ENCODE measurements at places on chromosomes 3 and 15.

GRCh38 chr3:45549961-45550360, 44.6 kb upstream of the LIMD1 start:
- no peak for DNase-seq

DNA sequence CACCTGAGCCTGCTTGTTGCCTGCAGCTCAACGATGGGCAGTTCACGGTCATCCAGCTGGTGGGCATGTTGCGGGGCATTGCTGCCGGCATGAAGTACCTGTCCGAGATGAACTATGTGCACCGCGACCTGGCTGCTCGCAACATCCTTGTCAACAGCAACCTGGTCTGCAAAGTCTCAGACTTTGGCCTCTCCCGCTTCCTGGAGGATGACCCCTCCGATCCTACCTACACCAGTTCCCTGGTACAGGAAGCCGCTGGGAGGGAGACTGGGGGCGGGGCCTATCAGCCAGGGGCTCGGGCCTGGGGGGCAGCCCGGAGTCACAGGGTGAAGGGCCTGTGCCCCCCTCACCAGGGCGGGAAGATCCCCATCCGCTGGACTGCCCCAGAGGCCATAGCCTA, 18.8 kb downstream of the EPHB3 start:
- DNase-seq: no peak

GRCh38 chr3:46538803-46539442, 27.2 kb downstream of the LRRC2 start:
- DNase-seq: peak; percentile 75

DNA sequence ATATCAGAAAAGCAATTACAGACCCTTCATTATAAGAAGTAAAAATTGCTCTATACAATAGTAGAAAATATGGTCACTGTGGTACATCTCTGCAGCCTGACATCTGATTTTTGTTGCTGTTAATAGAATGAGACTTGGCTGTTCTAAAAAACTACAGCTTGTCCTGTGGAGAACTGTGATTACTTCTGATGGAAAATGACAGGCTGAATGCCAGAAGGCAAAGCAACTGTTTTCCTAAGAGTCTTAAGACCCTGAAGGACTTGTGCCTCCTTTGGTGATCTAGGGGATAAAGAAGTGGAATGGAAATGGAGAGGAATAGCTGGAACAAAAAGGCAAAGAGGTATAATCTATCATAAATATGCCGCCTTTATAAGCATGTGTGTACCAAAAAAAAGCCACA, 314.8 kb downstream of the BCHE start:
- no peak for DNase-seq

GRCh38 chr15:59453474-59454215, 15.7 kb downstream of the FAM81A start:
- no peak for DNase-seq

DNA sequence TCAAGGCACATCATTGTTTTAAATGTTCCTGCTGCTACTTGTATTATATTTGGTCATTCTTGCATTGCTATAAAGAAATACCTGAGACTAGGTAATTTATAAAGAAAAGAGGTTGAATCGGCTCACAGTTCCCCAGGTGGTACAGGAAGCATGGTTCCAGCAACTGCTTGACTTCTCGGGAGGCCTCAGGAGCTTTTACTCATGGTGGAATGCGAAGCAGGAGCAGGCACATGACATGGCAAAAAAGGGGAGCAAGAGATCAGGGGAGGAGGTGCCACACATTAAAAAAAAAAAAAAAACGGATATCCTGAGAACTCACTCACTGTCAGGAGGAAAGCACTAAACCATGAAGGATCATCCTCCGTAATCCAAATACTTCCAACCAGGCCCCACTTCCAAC, 286.9 kb upstream of the PLSCR5 start:
- no peak for DNase-seq

DNA sequence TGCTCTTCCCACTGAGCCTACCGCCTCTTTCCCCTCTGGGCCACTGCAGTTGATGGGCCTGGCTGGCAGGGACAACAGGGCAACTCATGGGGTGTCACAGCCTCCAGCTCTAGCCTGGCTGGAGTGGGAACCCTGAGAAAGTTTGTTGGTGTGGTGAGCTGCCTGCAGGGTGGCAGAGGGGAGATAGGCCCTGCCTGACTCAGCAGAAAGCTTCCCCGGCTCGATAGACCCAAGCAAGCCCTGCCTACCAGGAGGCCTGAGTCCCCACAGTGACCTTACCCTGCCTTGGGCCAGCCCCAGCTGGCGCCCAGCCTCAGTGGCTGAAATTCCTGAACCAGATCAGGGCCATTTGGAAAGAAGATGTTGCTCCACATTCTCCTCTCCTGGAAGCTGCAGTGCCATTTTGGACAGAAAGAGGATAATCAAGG, 29.4 kb downstream of the ABTB1 start:
- no peak for DNase-seq

- no peak for DNase-seq
Observed at GRCh38 chr3:42749025-42749752, 23.9 kb downstream of the CCDC13 start.

DNA sequence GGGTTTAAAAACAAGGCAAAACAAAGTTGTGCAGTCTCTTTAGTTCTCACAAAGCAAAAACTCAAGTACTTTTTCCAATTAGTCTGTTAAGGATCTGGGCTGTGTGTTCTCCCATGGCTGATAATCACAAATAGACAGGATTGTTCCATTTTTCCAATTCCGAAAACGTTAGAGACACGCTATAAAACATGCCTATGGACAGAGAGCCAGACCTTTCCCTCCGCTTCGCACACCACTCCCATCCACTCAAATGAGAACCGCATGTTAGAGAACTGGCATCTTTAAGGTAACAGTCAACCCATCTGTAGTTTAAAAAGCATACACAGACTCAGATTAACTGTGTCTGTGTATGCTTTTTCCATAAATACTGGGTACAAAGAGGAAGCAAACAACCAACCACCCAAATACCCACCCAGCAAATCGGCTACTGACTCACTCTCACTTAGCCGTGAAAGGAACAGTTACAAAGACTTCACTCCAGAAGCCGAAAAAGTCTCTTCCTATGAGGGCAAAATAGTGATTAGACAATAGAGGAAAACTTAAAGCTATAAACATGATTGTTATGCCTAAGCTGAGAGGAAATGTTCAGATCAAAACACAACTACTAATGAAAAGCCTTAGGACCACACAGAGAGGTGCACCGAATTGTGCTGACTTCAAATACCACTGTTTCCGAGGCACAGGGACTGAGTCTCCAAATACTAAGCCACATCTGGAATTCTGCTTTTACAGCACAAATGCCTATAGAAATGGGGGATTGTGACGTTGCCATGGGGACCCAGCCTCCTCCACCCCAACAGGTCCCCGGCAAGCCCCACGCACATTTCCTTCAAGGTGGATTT, 36.1 kb downstream of the IL17RD start:
- DNase-seq: no peak

GRCh38 chr3:134594331-134594741, 56.5 kb downstream of the KY start:
- DNase-seq: no peak

GRCh38 chr15:48834756-48835155, 23.9 kb upstream of the CEP152 start:
- no peak for DNase-seq

GRCh38 chr15:29278436-29279105, 8.9 kb upstream of the NSMCE3 start:
- peak; percentile 95 for DNase-seq

GRCh38 chr3:52703341-52703740, 2.2 kb downstream of the GLT8D1 start:
- DNase-seq: no peak

GRCh38 chr3:60424942-60425341, 826.3 kb downstream of the FHIT start:
- no peak for DNase-seq

DNA sequence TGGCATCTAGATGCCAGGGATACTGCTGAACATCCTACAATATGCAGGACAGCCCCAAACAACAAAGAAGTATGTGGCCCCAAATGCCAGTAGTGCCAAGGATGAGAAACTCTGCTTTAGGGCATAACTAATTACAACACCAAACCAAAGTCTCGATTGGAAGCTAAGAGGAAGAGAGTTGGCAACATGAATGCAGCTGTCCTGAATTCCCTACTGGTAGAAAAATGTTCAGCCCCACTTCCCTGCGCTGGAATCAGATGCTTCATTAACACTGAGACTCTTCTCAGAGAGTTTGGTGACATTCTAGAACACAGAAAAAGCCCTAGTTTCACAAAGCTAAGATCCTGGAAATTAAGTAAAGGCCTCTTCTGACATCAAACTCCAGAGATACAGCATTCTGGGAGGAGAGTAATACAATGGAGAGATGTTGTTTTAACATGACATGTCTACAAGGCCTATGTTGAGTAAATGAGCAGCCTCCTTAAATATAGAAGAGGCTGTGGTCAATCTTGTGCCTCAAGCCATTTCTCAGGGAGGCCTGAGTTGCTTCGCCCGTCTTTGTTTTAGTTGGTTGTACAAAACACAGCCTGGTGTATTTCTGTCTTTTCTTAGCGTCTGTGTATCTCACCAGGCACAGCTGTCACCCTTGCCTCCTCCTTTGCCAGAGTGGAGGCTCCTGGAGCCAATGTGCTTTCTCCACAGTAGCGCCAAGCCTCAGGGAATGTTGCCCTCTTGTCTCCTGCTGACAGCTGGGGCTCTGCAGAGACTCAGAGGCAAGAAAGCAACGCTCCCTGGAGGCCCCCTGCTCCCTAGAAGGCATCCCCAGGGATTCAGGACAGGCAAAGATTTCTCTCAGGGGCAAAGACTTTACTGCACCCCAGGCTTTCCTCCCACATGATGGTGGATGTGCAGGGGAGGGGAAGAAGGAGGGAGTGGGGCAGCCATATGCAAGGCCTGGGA, 25.1 kb upstream of the CTNNB1 start:
- no peak for DNase-seq

- DNase-seq: peak; percentile 90
Observed at GRCh38 chr15:96767703-96768434, 437.4 kb downstream of the NR2F2 start.

GRCh38 chr3:59981377-59981776, 931.6 kb upstream of the CFAP20DC start:
- no peak for DNase-seq

- peak; percentile 73 for DNase-seq
Observed at GRCh38 chr3:173397161-173398110, at the start of gene NLGN1. Gene NLGN1, plus strand, starts transcription at chr3:173397744.

DNA sequence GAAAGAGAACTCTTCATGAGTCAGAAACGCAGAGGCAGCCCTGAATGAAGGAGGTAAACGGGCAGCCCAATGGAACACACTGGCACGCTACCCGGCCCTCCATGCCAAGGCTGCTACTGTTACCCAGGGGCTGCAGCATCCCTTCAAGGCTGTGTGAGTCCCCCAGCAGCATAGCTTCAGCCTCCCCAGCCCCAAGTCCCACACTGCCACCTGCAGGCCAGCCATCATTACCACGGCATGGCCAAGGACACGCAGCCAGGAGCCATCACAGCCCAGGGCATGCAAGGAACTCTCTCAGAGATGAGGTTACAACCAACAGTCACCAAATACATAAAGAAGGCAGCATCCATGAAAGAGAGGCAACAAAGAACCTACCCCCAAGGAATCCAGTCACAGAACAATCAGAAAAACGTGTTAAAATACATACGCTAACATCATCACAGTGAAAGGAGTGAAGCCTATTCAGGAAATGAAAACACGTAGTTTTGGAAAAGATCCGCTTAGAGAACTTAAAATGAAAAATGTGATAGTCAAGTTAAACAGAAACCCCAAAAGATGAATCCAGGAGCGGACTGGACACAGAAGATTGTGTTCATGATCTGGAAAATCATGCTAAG, 22.4 kb downstream of the PLA2G4F start:
- peak; percentile 54 for DNase-seq

DNA sequence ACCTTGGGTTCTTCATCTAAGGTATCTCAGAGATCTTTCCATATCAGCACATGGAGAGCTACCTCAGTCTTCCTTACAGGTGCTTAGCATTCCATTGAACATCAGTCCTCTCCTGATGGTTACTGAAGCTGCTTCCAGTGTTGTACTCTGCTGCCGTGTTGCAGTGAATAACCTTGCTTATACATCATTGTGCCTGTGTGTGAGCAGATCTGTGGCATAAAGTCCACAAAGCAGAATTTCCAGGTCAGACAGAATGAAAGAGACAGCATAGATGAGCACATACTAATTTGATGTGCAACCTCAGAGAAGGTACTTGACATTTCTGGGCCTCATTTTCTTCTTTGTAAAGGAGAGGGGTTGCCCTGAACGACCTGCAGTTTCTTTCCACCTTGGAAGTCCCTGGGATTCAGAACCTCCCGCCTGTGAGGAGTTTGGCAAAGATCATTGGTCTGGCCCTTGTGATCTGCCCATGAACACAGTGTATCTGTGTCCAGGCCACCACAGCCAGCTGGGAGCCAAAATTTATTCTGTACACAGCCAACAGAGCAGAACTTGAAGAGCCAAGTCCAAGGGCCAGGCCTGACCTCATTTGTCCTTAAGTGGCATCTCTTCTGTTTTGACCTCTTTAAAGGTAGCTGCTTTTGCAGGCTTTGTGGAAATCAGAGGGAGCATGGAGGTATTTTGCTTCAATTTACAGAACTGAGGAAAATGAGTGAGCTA, 57.2 kb upstream of the SLC7A14 start:
- no peak for DNase-seq

- no peak for DNase-seq
Observed at GRCh38 chr3:462851-463250, 266.3 kb downstream of the CHL1 start.

GRCh38 chr3:122773944-122774509, 19.6 kb downstream of the HSPBAP1 start:
- DNase-seq: no peak

DNA sequence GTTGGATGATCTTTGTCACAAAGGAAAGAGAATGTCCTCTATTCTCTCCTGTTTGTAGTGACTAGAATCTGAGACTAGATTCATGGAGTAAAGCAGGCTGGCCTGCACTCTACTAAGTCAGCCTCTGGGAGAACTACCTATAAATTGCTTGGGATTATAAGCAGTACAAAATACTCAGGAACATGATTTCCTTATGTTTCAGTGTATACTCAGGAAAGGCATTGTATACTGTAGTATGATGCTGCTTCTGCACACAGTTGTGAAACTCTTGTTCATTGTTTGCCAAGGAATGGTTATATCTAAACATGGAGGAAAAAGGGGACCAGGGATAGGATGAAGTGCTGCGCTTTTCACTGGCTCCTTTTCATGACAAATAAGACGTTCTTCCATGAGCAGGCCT, 49.2 kb downstream of the OXSR1 start:
- no peak for DNase-seq

- peak; percentile 4 for DNase-seq
Observed at GRCh38 chr3:131812433-131812832, 222.4 kb downstream of the CPNE4 start.

DNA sequence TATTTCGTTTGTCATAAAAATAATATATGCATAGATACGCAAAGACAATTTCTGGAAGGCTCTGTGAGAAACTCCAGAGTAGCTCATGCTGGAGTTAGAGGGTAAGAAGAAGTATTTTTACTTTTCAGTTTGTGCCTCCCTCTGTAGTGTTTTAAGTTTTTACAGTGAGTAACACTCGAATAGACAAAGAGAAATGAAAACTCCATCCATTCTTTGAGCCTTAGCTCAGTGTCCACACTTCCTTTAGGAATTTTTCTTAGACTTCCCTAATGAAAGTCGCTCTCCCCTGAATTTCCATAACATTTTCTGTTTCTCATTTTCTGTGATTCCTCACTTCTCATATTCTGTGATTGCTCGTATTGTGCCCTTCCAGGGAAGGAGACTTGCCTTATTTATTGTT, 2.1 kb downstream of the BLOC1S6 start:
- no peak for DNase-seq

Measured in EL (cell line).